ENCODE measurements at places on chromosomes 6 and 20. TPM values are rescaled to one million over a fixed set of nuclear protein-coding genes. Genes with fewer than 3 reads are reported as not detected.

MYLK2 gene
- not detected for total RNA-seq

VARS1 gene
- total RNA-seq, result 52.6 TPM

PSMA7 gene
- total RNA-seq, result 138 TPM

MARCKS gene
- total RNA-seq, result 8.1 TPM

SMLR1 gene
- total RNA-seq, result 22.2 TPM

PRRT1 gene
- total RNA-seq, result 0.38 TPM

CNBD2 gene
- 3.3 TPM for total RNA-seq

NOTCH4 gene
- total RNA-seq, result 9.6 TPM

UBD gene
- 0.93 TPM for total RNA-seq

VSX1 gene
- 0.18 TPM for total RNA-seq

DOP1A gene
- total RNA-seq, result 8.5 TPM

CD24 gene
- total RNA-seq, result 12.0 TPM

PLAGL1 gene
- total RNA-seq, result 1.2 TPM

TSPO2 gene
- total RNA-seq, result 0.30 TPM

PTCRA gene
- not detected for total RNA-seq

Data from left lobe of liver (tissue), 2 donors.